ENCODE measurements at places on chromosomes 4 and X.

- DNase-seq: peak; percentile 22
These were observed 35.3 kb upstream of the GPM6B start for GRCh38 chrX:13852001-13852695.

GRCh38 chr4:72394012-72394663, 174.9 kb downstream of the ADAMTS3 start:
- DNase-seq: no peak

GRCh38 chr4:165129924-165130323, 17.3 kb upstream of the TMEM192 start:
- DNase-seq: no peak

DNA sequence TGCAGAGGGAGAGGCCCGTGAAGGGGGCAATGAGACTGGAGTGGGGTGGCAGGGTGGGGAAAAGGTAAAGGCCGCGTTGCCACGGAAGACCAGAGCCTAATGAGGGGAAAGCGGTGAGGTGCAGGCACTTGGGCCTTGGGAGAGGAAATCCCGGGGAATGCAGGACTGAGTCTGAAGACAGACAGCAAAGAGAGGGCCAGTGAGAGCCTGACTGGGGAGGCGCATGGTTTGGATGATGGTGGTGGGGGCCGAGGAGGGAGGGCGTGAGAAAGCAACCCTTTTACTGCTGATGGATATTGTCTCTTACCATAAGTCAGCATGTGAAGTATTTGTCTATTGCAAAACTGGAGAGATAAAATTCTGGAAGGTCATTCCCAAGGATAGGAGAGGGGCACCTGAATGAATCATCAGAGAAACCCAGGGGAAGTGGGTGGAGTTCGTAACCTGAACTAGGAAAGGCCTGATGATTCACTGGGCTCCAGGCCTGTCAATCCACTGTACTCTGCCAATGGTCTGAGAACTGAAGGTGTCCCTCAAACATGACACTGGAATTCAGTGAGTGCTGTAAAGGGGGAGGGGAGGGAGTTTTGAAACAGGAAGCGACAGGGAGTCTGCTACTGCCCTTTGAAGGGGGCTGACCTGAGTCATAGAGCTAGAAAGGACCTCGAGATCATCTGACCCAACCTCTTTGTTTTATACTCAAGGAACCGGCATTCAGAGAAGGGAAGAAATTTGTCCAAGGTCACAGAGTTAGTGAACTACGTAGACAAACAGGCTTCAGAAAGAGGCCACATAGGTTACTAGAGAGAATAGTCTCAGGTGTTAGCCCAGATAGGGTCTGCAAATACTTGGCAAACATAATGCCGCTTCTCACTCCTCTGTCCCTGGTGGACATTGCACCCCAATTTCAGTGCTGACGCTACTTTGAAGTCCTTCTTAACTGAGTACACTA, 52.2 kb downstream of the NALF2 start:
- DNase-seq: no peak

GRCh38 chrX:69138512-69138911, 26.7 kb downstream of the PJA1 start:
- DNase-seq: no peak

DNA sequence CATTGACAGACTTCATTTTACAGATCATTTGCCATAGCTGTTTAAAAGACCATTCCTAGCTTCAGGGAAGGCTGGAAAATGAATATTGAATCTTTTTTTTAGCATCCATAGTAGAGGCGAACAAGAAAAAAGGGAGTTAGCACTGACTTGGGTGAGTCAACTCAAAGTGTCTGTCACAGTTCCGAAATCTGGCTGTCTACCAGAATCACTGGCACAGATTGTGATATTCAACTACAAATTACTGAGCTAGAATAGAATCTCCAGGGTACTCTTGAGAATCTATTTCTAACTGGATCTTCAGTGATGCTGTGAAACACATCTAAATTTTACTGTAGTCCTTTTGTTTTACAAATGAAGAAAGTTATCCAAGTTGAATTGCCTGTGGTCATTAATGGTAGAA, 31.5 kb downstream of the SEC24B start:
- peak; percentile 46 for DNase-seq

- DNase-seq: no peak
These were observed 347.7 kb downstream of the FBXO8 start for GRCh38 chr4:173935622-173936405.

DNA sequence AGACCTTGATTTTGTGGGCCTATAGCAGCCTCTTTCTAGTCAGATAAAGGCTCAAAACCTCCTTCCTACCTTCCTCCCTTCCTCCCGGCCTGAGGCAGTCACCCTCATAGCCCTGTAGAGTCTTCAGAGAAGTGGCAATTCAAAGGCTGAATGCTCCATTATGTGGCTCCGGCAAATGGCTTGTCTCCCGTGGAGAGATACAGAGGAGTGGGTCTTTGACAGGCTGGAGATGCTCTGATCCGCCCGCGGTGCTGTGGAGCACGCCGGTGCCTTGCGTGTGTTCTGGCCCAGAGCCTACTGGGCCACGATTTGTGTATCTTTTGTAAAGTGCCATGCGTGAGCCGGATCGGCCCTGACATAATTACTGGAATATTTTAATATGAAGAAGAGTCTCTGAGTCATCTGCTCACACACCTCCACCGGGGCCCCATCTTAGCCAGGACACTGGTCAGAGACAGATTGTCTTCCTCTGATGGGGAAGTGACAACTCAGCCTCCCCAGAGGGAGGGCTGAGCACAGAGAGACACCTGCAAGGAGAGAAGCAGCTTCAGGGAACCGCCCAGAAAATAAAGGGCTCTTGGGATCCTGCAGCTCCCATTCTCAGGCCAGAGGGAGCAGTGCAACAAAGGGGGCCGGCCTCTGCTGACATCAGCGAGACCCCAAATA, 88.7 kb downstream of the DCTD start:
- no peak for DNase-seq

- no peak for DNase-seq
These were observed 3.4 kb downstream of the CD38 start for GRCh38 chr4:15781427-15782095.

- peak; percentile 11 for DNase-seq
These were observed 15.0 kb upstream of the RAI2 start for GRCh38 chrX:17876135-17876534.

DNA sequence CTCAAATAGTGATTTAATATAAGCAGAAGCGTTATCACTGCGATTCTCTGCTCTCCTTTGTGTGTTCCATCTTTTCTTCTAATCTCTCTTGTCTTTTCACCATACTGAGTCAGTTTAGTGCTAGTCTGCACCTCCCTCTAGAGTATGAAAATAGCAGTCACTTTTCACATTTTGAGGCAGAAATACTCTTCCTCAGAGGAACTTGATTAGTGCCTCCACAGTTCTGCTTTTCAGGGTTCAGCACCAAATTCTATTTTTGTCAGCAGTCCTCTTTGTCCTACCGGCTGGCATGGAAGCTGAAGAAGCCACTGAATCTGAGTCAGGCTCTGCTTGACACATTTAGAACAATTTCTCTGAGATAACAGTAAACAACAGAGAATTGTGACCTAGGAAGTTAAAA, 49.7 kb upstream of the ANKRD17 start:
- DNase-seq: peak; percentile 17

DNA sequence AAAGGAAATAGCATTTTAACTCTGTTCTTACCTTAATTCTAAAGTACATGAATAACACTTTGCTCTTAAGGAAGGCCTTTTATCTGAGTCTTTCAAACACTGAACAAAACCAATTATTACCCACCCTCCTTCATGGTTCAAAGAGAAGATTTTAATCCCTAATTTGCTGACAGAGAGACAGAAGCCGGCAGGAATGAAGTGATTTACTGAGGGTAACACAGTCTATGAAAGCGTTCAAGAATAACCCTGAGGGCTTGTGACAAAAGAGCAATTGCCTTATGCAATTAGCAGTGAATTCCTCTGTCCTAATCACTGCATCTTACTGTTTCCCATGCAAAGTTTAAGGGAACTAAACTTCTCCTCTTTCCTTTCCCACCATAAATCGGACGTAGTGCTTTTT, 144.1 kb downstream of the PACRGL start:
- no peak for DNase-seq

GRCh38 chr4:159229164-159229563, 126.3 kb downstream of the RAPGEF2 start:
- DNase-seq: no peak

GRCh38 chrX:65516756-65517155, 17.8 kb downstream of the LAS1L start:
- no peak for DNase-seq

DNA sequence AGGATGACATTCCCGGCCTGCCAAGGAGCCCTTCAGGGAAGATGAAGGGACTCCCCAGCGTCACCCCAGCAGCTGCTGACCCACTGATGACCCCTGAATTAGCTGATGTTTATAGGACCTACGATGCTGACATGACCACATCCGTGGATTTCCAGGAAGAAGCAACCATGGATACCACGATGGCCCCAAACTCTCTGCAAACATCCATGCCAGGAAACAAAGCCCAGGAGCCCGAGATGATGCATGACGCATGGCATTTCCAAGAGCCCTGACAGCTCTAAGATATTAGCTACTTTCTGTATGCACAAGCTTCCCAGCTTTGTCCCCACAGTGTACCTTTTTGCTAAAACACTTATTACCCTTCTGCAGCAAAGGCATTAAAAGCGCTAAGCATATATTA, 14.4 kb downstream of the AMBN start:
- no peak for DNase-seq

- no peak for DNase-seq
These were observed 495.3 kb downstream of the SPRY1 start for GRCh38 chr4:123891881-123892280.

DNA sequence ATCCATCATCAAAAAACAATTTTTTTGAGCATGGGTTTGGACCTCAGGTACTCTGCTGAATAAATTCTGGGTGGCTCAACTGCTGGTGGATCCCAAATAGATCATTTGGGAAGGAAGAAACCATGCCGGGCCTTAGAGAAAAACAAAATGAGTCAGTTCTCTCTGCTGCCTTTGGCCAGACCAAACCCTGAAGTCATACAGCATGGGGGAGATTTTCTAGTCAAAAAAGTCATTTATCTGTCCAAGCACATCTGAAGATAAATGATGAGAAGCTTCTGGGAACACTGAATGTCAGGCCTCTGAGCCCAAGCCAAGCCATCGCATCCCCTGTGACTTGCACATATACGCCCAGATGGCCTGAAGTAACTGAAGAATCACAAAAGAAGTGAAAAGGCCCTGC, 261.4 kb downstream of the DHX15 start:
- DNase-seq: no peak

Data from cerebellar cortex (tissue), 1 donor.